ENCODE measurements at places on chromosomes 1 and 21.

GRCh38 chr1:52424231-52424636 lies 19.8 kb downstream of the PRPF38A start:
- DNase-seq, result no peak

DNA sequence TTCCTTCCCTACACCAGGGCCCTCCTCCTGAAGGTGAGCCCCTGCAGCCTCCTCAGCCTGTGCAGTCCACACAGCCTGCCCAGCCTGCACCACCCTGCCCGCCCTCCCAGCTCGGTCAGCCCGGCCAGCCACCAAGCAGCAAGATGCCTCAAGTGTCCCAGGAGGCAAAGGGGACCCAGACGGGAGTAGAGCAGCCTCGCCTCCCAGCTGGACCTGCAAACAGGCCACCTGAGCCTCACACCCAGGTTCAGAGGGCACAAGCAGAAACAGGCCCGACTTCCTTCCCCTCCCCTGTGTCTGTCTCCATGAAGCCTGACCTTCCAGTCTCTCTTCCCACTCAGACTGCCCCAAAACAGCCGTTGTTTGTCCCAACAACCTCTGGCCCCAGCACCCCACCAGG lies 38.8 kb downstream of the ZBTB17 start:
- no peak for DNase-seq

DNA sequence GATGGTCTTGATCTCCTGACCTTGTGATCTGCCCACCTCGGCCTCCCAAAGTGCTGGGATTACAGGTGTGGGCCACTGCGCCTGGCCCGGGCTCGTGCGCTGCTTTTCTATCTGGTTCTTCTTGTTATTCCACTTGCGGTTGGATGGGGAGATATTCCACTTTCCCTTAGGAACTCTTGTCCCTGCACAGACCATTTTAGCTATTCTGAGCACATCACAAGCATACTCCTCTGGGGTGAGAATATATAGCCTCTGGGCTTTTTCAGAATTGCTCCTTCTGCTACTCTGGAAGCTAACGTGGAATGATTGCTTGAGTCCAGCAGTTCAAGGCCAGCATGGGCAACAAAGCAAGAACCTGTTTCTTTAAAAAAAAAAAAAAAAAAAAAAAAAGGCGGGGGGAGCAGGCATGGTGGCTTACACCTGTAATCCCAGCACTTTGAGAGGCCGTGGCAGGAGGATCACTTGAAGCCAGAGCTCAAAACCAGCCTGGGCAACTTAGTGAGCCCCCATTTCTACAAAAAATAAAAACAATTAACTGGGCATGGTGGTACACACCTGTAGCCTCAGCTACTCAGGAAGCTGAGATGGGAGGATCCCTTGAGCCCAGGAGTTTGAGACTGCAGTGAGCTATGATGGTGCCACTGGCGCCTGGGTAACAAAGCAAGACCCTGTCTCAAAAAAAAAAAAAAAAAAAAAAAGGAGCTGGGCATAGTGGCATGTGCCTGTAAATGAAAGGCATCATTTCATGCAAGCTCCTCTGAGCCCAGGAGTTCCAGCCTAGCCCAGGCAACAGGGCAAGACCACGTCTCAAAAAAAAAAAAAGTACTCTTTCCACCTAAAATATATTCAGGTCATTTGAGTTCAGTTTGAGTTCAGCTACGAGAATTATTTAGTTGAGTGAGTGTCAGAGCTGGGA lies 11.8 kb upstream of the PGD start:
- no peak for DNase-seq

DNA sequence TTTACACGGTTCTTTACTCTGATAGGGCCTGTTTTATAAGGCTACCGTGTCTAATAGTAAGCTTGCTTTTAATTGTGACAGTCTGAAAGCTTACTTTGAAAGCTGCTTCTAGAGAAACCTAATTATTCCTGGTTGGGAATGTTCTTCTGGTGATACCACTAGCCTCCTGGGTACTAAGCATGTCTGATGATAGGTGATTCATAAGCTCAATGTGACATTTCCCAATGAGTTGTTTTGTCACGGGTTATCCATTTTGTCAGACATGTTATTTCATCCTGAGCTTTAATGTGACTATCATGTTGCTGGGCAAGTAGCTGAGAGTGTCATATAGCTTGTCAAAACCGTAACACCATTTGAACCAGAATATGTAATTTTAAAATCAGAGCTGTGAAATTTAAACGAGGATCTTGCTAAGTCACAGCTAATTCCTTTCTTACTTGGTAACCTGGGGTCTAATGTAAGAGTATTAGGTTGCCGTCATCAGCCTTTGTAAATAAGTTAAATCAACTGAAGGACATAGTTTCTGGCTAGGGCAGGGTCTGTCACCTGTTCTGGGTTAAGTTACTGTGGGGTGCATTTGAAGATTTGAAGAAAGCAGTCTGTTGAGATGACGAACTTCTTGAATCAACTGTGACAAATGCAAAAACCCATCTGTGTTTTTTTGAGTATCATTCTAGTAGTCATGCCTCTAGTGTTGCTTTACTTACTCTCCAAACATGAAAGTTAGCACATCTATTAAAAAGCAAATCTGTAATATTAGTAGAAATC lies 529.2 kb downstream of the USP25 start:
- DNase-seq, result no peak

GRCh38 chr21:46594276-46594675 lies 10.6 kb downstream of the S100B start:
- DNase-seq, result no peak

All from HTR-8/SVneo (cell line).